OCI-LY7 (cell line): ENCODE measurements at places on chromosomes 5 and 9.

- DNase-seq, result no peak
Measured at GRCh38 chr9:134693011-134693410, 51.4 kb downstream of the COL5A1 start.

DNA sequence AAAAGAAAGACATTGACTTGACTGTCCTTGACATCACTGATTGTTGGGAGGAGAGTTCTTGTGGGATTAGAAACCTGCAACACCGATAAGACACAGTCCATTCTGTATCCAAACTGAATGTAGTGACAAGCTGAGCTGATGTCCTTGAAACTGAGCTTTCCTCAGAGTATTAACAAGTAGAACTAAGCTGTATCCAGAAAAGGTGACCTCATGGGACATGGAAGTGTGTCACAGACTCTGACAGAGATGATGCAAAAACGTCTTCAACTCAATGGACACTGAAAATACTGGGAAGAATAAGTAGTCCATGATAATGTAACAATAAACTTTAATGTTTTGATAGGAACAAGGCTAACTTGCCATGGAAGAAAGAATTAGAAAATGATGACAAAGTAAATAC lies 690.1 kb downstream of the CDH18 start:
- no peak for DNase-seq

GRCh38 chr5:27701931-27702903 lies 663.8 kb upstream of the CDH9 start:
- no peak for DNase-seq

DNA sequence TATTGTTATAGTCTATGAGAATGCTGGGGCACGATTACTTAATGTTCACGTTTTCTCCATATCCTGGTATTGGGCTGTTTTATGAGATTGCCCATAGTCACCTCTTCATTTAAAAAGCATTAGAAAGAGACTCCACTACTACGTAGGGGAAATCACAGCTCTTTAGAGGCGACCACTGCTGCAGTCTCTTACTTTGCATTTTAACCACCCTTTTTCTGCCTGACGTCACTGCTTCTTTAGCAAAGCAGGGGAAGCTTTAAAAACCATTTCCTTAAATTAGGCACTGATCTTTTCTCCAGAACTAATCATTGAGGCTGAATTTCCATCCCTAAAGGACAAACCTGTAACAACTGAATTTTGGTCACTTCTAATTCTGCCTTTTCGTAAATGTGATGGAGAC lies 38.9 kb downstream of the ZNF608 start:
- DNase-seq, result peak; percentile 66

GRCh38 chr5:78665534-78665933 lies 17.0 kb upstream of the LHFPL2 start:
- no peak for DNase-seq

GRCh38 chr5:174410716-174411478 lies 313.5 kb upstream of the MSX2 start:
- no peak for DNase-seq

GRCh38 chr9:113999256-114000062 lies 78.6 kb downstream of the AMBP start:
- no peak for DNase-seq

DNA sequence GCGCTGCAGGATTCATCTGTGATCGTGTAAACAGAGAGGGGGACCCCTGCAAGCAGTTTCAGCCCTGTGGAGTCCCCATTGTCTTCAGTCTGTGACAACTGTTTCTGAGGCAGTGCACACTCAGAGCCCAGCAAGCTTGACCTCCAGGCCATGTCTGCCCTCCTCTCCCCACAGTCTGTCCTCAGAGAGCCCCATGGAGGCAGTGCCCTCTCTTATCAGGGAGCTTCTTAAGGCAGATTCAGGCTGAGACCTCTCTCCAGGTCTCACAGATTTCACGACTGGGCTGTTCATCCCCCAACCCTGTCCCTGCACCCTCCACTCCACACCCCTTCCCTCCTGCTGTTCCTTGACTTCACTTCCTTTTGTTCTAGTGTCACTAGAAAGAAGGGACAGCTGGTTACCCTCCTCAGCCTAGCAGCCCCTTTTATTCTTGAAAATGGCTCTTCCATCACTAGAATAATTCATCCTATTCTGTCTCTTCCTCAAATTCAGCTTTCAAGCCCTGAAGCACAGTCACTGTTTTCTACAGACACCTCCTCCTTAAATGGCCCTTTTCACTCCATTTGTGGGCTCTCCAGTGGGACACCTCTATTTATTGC lies 218.4 kb downstream of the MED10 start:
- DNase-seq, result no peak

- peak; percentile 44 for DNase-seq
Measured at GRCh38 chr5:6820851-6821479, 107.7 kb downstream of the TENT4A start.

DNA sequence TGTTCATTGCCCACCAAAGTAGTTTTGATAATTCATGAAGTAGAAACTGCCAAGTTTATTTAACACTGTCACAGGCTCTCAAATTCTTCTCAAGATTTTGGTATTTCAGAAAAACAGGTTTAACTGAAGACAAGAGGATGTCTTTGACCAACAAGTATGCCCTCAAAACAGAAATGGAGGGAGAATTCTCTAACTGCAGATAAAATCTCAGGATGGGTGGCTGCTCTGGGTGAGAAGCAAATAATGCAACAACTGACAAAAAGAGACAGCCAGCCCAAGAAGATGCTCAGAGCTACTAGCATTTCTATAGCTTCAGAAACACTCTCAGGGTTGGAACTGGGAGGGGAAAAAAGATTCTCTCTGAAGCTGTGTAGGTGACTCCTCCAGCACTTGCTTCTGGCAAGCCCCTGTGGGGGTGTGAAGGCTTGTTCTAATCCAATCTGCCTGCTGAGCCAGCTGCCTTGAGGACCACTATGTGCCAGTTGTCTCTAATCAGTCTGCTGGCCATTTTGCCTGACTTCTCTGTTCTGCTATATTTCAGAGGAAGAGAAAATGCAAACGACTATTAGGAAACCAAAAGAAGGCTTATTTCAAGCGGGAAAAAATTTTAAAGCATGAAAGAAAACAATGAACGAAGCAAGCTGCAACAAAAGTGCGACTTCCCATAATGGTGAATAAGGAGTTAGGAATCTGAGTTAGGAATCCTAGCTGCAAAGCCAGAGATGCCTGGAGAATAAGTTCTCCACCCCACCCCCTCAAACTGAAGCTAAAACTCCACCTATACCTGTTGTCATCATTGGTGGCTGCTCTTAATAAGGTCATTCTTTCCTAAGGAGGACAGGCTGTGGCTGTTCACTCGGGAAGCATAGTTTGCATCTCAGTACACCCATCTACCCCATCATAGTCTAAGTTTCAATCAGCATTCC lies 147.5 kb downstream of the GNAQ start:
- no peak for DNase-seq

GRCh38 chr9:16682273-16682672 lies 188.2 kb downstream of the BNC2 start:
- no peak for DNase-seq

DNA sequence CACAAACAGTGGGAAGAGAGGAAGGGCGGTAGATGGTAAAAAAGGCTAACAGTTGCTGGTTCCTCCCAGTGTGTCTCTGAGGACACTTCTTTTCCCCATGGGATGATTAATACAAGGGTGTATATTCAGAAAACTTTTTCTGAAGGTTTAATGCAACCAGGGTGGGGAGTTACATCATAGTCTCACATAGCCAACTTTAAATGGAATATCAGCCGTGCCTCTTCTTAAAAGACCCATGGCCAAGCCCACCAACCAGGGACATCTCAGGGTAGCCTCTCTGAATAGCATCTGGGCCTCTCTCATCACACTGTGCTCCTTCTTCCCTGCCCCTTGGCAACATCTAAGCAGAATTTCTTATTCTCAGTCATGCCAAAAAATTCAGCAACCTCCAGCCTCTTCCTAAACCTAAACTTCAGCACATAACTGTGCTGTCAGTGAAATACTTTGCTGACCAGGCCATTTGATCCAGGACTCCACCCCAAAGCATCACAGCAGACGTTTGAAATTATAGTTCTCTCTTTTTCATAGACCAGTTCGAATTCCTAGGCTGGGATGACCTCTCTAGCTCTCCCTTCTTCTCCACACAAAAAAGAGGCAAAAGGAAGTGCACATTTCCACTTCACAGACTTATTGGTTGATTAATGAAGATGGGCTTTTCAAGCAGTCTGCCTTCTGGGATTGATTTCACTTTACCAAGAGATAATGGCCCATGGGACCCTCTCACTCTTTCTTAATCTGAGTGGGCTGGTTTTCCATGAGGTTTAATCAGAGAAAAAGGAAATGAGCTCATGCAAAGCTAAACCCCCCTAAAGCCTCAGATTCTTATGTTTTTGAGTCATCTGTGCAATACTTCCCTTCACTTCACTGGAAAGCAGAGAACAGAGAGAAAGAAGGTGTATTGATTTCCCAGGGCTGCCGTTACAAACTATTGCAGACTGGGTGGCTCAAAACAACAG lies 85.1 kb upstream of the RAI14 start:
- DNase-seq, result no peak

GRCh38 chr9:93218161-93218560 lies 34.2 kb downstream of the WNK2 start:
- no peak for DNase-seq

DNA sequence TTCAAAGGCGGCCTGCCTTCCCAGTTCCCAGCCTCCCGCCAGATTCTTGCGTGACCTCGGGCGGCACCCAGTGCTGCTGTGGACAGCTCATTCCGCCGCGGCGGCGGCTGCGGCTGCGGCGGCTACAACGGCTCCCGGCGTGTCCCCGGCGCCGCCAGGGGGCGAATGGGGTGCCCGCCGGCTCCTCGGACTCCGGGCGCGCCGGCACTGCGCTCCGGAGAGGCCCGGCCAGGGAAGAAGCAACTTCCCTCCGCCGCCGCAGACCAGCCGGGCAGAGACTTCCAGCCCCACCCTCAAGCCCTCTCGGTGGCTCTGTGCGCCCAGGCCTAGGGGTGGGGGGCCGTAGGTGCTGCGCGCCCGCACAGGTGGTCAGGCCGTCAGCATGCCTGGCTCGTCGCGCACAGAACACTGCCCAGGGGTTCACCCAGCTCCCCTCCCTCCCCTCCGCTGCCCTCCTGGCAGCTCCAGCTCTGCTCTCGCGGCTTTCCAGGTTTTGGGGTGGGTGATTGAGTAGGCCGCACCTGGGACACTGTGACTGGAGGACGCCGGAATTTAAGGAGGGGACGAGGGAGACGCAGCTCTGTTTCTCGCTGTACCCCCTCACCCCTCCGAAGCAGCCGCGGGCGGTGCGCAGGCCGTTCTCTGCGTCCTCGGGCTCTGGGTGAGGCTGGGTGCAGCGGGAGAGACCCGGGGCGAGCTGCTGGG lies 20.2 kb downstream of the IGIP start:
- DNase-seq, result no peak

DNA sequence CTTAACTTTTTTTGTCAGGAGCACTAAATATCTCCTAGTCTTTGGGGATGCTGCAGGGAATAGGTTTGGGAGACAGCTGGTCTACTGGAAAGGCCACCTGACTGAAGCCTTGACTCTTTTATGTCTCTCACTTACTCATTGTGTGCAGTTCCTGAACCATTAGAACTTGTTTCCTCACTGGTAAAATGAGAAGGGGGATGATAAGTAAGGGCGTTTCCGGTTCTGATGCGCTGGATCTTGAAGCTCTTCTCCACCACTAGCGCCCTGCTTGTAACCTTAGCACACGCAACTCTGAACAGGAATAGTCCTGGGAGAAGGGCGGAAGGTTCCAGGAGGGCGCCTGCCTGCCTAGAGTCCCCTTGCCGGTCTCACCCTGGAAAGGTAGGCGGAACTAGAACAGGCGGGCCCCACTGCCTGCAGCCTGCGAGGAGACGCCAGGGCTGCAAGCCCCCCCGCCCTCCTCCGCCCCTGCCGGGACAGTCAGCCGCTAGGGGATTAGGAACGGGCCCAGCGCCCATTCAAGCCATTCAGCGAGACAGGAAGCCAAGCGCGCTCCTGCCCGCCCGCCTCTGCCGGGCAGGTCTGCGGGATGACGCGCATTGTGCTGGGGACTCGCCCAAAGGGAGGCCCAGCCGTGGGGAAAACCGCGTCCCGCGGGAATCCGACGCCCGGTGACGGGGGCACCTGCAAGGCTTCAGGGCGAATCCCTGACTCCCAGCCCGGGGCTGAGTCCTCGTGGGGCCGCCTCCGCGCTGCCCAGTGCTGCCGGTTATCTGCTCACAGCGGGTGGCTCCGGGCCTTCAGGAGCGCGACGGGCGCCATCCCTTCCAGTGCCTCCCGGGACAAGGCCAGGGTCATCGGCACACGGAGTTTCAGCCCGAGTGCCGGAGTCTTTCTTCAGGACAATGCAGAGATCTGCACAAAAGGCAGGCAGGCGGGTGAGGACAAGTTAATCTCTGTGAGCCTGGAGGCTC lies 44.0 kb upstream of the XPA start:
- no peak for DNase-seq

DNA sequence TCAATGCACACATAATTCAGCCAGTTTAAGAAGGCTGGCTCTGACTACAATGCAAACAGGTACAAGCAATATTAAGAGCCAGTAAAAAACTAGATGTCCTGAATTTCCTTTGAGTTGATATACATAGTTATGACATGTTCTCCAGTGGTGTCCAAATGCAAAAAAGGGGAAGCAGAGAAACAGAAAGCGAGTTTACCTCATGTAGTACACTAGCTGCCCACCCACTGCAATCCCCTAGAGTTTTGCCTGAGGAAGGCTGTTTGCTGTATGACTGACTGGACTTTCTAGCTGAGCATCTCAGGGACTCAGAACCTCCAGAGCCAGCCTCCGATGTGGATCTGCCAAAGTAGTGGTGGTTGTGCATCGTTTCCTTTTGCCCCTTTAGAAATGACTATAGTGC lies 44.8 kb upstream of the SLC1A3 start:
- no peak for DNase-seq

DNA sequence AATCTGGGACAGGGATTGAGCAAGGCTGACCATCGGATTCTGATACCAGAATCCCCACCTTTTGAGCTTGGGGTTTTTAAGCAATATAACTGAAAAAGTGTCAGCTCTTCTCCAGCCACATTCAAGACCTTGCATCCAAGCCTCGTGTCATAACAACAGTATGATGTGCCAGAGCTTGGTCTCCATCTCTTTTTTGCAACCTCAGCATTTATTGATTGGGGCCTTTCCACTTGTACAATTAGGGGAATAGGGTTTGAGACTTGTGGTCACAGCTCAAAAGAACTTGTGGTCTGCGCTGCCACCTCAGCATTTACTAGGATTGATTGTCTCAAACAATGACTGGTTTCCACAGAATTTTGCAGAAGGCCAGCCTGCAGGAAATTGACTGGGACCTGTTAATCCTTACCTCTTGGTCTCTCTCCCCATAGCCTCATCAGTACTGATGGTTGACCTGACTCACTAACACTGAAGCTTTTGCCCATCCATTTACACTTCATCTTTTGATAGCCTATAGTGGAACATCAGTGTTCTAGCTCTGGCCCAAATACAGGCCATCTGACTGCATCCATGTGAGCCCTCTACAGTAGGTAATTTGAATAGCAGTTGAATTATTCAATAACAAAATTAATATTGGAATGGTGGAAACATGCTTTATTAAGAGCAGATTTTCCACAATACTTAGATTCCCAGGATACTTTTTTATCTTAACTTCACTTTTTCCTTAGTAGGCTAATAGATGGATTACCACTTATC lies 381.6 kb upstream of the PRR16 start:
- DNase-seq, result no peak

- DNase-seq, result no peak
Measured at GRCh38 chr5:132056610-132057497, 3.6 kb upstream of the IL3 start.
